ENCODE measurements at places on chromosomes 1 and 21.

GRCh38 chr21:35015435-35016024 is 33.6 kb downstream of the RUNX1 start:
- DNase-seq: no peak

- DNase-seq: no peak
Observed at GRCh38 chr1:114234408-114235124, 80.9 kb upstream of the SYT6 start.

DNA sequence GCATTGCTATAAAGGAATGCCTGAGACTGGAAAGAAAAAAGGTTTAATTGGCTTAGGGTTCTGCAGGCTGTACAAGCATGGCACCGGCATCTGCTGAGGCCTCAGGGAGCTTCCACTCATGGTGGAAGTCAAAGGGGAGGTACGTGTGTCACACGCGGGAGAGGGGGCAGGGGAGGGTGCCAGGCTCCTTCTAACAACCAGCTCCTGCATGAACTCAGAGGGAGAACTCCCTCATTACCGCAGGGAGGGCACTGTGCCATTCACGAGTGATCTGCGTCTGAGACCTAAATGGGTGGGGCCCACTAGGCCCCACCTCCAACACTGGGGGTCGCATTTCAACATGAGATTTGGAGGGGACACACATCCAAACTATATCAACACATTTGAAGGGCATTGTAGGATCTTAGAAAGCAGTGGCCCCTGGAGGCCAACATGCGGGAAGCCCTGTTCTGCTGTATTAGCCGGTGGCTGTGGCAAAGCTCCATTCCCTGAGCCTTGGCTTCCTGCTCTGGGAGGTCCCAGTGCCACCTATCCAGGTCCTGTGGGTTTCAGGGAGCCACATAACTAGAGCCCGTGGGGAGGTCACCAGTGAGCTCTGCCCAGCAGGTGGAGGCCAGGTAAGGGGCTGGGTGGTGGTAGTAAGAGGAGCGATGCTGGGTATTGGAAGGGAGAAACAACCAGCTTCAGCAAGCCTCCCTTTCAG is 10.0 kb downstream of the WNT3A start:
- no peak for DNase-seq

DNA sequence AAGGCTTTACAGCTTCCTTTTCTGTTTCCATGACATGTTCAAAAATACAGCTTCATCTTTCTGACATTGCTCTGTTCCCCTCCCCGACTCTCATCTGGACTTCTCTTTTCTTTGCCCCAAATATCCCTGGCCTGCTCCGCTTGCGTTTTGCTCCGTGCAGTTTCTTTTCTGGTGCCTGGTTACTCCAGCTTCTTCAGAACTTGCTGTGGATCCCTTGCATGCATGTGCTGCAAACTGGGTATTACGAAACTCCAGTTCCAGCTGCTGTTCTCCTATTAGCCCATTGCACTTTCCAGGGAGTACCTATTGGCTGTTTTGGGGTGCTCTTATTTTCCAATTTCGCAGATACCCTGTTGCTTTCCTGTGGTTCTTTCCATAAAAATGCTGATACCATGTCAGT is 9.9 kb upstream of the NDC1 start:
- no peak for DNase-seq

DNA sequence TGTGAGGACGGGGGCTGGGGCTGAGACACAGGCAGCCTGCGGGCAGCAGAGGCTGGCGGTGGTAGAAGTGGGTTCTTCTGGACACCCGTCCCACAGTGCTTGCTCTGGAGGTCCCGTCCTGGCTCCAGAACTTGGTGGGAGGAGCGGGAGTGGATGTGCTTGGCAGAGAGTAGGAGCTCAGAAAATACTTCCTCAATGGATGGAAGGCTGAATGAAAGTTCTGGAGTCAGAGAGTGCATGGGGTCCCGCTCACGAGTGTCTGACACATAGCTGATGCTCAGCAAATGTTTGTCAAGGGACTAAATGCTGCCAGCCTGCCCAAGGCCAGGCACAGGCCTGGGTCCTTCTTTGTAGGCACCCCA is 13.4 kb upstream of the NES start:
- DNase-seq: no peak

GRCh38 chr1:118947790-118948189 is 40.4 kb downstream of the TBX15 start:
- no peak for DNase-seq

GRCh38 chr1:220227393-220227792 is 44.9 kb downstream of the RAB3GAP2 start:
- DNase-seq: no peak

DNA sequence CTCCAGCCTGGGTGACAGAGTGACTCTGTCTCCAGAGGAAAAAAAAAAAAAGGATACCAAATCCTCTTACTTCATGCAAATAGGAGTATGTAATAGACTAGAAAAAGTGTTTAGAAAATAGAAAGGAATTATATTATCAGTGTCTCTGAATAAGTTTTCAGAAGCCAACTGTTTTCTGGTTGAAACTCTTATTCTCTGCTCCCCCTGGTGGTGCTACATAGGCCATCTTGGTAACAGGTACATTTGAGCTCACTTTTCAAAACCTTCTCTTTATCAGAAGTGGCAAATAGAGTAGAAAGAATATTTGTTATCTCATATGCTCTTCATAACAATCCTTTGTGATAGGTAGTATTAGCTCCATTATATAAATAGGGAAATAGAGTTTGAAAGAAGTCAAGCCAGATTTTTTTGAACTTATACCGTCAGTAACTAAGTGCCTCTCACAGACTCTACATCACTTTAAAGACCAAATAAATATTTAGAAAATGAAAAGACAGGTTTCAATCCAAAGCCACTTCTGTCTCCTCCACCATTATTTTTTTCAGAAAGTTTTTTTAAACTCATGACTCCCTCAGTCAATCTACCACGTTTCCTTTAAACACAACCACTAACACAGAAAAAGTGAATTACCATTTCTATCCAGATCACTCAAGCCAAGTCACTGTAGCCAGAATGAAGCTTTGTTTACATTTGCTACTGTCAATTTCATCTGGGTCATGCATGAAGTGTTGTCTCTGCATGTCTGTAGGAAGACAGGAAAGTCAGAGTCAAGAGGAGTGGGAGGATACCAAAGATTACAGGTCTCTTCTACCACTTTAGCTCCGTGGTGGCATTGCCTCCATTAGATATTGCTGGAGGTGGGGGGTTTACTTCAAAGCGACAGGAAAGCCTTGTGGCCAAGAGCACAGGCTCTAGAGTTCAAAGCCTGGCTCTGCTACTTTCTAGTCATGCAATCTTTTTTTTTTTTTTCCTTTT is 45.6 kb downstream of the IL23R start:
- DNase-seq: peak; percentile 18

DNA sequence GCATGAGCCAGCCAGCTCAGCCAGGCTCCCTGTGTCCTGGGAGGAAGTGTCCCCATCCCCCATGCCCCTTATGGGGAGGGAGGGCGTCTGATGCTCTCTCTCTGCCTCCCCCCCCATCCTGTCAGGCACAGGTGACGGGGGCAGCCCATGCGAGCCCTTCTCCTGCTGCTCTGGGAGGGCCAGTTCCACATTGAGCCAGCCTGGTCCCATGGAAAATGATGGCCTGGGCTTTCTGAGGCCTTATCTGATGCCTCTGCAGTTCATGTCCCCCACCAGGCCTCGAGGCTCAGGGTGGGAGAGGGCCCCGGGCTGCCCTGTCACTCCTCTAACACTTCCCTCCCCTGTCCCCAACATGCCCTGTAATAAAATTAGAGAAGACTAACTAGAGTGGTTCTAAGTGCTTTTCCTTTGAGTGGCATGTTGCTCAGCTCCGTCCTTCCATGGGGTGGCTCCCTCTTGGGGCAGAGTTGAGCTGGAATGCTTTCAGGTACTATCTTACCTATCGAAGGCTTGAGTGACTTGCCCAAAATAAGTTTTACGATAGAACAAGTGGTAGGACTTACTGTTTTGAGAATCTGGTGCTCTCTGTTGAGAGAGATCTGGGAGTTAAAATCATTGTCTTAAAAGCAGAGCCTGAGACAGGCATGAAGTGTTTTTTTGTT is 1.8 kb upstream of the MTFR1L start:
- no peak for DNase-seq

DNA sequence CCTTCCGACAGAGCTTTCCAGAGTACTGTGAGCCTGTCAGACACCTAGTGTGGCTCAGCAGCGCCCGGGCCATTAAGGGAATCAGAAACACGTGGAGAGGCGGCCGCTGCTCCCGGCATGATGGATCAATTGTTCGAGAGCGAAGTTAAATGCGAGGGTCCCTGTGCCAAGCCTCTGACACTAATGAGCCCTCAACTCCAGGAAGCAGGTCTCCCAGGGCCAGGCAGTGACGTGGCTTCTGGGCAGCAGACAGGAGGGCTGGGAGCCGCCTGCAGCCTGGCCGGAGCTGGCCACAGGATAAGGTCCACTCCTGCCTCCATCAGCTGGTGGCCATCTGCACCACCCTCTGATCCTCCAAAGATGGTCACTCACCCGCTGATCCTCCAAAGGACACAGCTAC is 67.5 kb upstream of the CLDN14 start:
- no peak for DNase-seq

DNA sequence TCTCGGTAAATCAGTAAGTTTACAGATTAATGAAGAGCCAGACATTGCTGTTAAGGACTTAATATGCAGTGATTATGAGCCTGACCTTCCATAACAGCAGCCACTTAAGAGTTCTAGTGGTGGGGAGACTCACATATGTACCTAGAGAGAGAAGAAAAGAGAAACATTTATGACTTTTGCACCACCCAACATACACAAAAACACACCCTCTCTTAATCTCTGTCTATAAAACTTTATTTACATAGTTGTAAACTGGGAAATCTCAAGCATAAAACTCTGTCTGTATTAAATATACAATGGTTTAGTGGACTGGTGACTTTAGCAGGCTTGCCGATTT is 347.4 kb upstream of the ADGRL2 start:
- no peak for DNase-seq

DNA sequence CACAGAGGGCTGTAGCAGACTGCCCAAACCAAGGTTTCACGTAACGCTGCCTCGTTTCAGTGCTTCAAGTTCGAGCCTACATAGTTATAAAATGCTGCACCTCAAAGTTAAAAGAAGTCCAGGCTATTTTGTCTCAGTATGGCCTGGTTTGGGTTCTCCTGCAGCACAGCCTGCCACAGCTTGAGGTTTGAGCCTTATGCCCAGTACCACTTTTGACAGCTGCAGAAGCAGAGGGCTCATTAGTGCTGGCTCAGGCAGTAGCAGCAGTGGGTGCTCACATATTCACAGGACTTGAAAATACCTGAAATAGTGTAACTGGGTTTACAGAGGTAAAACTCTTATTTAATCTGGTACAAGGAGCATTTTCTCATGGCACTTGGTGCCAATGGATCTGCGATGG is 15.3 kb downstream of the SPATA46 start:
- DNase-seq: no peak

Measured in stimulated activated CD4-positive, alpha-beta T cell treated with anti-CD3 and anti-CD28 coated beads, Interleukin-1b, Interleukin-23, amount 100 ng/mL, for 1 hour (primary cell).